ENCODE measurements at places on chromosomes 5 and 9.

- no peak for DNase-seq
Measured at GRCh38 chr5:63053019-63053638, 474.5 kb downstream of the LRRC70 start.

DNA sequence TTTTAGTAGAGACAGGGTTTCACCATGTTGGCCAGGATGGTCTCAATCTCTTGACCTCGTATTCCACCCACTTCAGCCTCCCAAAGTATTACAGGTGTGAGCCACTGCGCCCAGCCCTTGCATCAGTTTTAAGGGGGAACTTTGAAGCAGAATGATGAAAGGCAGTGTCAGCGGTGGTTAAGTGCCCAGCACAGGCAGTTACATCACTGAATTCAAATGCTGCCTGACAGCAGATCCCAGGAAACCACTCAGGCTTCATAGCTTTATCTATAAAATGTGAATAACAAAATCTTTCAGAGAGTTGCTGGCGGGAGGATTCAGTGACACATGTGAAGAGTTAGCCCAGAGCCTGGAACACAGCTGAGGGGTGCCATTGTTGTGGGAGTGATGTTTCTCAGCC lies 26.5 kb downstream of the FGF1 start:
- no peak for DNase-seq

- no peak for DNase-seq
Measured at GRCh38 chr5:153752890-153753289, 262.4 kb downstream of the GRIA1 start.

GRCh38 chr5:94849821-94850736 lies 231.6 kb downstream of the SLF1 start:
- DNase-seq = no peak

DNA sequence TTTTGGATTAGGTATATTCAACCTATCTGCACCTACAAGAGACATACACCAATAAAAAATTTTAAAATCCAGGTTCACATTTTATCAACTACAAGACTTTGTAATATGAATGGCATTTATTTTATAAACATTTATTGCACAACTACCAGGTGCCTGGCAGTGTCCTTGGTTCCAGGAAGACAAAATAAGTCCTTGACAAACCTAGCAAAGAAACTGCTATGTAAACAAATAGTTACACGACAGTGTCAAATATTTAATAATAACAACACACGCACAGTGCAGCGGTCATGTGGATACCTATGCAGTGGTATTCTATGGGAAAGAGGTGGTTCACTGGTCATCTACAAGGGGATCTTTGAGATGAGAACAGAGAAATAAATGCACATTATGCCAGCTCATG lies 120.7 kb downstream of the MYO10 start:
- DNase-seq = no peak

- DNase-seq = no peak
Measured at GRCh38 chr5:157915638-157916037, 56.7 kb upstream of the CLINT1 start.
